ENCODE measurements at places on chromosomes 5 and 9.

DNA sequence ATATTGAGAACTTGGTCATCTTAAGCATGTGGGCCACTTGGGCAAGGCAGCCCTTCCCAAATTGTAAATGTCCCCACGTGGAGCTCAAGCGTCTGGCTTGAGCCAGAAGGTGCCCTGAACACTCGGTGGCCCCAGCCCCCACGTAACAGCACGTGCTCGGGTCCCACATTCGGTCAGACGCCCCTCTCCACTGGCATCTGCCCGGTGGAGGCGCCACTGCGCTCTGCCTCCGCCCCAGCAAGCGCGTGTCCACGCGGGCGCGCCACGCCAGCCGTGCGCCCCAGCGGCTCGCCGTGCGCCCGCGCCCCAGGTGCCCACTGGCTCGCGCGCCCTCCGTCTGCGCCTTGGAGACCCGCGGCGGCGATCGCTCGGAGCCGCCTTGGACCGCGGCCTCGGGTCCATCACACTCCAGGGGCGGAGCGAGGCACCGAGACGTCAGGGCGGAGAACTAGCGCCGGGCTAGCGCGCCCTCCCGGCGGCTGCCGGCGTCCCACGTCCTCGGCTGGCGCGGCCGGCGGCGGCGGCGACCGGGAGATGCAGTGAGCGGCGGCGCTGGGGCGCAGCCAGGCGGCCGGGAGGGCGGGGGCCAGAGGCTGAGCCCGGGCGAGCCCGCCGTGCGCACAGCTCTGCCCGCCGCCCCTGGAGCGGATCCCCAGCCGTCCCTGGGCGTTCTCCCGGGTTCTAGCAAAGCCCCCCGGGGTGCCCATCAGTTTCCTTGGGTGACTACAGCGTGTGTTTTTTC is at the start of gene PALM2AKAP2:
Gene PALM2AKAP2 (plus strand): TSS at position 488 of the 742 bp plus-strand sequence. CDS start 291 bp downstream, outside the sequence.
- peak; percentile 67 for DNase-seq

- DNase-seq: no peak
Observed at GRCh38 chr5:37047947-37048346, 171.4 kb downstream of the NIPBL start.

- no peak for DNase-seq
Observed at GRCh38 chr5:160665460-160665859, 186.6 kb downstream of the ATP10B start.

DNA sequence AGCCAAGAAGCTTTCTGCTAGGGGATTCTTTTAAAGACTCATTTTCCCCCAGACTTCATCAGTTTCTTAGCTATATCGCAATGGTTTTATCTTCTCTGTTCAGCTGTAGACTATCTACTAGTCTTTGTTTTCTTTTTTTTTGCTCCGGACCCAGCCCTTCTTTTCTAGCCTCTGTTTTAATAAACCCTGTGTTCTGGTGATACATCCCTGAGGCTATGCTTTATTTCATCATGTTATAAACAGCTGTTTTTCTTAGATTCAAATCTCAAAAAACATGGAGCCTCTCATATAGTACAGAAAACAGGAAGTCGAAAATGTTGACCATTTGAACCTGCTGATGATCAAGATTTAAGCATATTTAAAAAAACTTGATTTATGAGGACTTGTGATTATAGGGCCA is 37.8 kb downstream of the SCGB3A1 start:
- DNase-seq: no peak

GRCh38 chr9:114278881-114279570 is 43.9 kb upstream of the ORM1 start:
- DNase-seq: no peak

DNA sequence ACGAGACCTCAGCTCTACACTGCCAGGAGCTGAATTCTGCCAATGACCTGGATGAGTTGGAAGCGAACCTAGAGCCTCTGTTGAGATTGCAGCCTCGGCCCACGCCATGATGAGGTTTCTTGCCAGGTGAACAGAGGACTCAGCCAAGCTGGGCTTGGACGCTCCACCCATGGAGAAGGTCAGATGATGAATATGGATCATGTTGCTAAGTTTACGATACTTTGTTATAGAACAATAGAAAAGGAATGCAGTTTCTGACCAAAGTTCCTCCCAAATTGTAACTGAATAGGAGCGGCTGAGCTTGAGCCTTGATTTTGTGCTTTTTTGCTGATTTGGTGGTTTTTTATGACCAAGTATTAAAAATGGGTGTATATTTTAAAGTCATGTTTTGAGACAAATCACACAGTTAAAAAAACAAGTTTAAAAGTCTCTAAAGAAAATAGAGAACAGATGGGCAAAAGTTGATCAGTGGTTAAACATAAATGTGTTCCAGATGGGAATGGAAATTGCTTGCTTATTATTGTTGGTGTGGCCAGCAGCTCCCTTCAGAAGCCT is 32.9 kb downstream of the ROPN1L start:
- peak; percentile 71 for DNase-seq

- DNase-seq: no peak
Observed at GRCh38 chr9:121881920-121882500, 211.1 kb downstream of the TTLL11 start.

DNA sequence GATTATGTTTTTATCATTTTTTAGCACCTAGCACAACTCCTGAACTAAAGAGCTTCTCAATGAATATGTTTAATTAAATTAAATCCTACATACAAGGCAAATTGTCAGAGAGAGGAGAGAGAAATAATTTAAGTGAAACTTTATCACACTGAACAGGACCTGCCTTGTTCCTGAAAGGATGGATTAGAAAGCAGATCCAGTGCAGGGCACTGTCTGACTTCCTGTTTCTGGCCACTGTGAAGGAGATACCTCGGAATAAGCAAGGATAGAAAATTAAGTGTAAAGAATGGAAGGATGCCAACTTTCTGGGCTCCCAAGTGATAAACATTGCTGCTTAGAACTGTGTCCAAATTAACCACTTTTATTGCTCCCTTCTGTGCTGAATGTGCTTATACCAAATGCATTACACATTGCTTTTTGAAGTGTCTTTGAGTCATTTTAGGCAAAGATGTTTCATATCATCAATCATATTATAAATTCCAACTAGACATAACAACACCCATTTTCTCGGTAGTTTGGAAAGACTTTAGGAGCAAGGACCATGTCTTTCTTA is 89.1 kb upstream of the SPDL1 start:
- no peak for DNase-seq

DNA sequence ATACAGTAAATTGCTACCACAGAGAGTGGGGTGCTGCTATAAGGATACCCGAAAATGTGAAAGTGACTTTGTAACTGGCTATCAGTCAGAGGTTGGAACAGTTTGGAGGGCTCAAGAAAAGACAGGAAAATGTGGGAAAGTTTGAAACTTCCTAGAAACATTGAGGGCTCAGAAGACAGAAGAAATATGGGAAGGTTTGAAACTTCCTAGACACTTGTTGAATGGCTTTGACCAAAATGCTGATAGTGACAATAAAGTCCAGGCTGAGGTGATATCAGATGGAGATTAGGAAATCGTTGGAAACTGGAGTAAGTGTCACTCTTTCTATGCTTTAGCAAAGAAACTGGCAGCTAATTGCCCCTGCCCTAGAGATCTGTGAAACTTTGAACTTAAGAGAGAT is 1158.6 kb upstream of the CDH6 start:
- DNase-seq: no peak

GRCh38 chr9:118222375-118222774 is 518.2 kb downstream of the TLR4 start:
- DNase-seq: peak; percentile 32

- no peak for DNase-seq
Observed at GRCh38 chr5:38607930-38608564, 51.6 kb upstream of the LIFR start.

GRCh38 chr9:107734256-107735013 is 244.9 kb upstream of the KLF4 start:
- DNase-seq: peak; percentile 74

- DNase-seq: no peak
Observed at GRCh38 chr5:79269733-79270166, 33.8 kb downstream of the JMY start.

- no peak for DNase-seq
Observed at GRCh38 chr5:37664551-37664950, 175.3 kb downstream of the GDNF start.

GRCh38 chr9:6907772-6908381 is 150.1 kb downstream of the KDM4C start:
- DNase-seq: no peak

GRCh38 chr9:132832171-132832881 is 45.8 kb downstream of the AK8 start:
- no peak for DNase-seq

GRCh38 chr5:95283022-95283615 is 1.8 kb downstream of the MCTP1 start:
- no peak for DNase-seq

DNA sequence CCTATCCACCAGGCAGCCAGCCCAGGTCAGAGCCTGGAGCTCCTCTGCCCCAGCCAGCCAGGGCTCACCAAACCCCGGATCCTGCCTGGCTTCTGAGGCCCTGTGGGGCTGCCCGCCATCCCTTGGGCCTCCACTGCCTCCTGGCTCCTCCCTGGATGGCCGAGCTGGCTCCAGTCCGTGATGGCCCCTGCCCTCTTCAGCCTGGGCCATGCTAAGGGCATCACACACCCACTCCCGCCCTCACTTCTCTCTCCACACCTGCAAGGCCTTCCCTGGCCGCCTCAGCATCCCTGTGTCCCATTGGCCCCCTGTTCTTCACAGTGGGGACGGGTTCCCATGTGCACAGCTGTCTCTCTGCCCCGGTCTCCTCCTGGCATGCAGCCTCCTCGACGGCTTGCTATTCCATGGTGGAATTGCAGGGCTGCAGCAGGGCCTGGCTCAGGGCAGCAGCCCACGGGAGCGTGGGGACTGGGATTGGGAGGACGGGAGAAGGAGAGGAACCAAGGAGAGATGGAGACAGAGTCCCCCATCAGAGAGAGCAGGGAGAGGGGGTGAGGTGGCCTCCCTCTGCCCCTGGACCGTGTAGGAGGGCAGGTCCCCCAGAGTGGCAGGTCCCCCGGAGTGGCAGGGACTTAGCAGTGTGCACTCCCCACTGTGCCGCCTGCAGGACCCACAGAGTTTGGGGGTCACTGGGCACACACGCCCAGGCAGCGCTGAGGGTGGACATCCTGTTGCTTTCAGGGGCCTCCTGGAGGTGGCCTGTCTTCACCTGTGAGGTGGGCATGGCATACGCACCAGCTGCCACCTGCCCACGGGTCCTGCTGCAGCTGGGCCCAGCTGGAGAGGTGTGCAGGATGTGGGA is 16.7 kb upstream of the RNU6ATAC start:
- DNase-seq: no peak

DNA sequence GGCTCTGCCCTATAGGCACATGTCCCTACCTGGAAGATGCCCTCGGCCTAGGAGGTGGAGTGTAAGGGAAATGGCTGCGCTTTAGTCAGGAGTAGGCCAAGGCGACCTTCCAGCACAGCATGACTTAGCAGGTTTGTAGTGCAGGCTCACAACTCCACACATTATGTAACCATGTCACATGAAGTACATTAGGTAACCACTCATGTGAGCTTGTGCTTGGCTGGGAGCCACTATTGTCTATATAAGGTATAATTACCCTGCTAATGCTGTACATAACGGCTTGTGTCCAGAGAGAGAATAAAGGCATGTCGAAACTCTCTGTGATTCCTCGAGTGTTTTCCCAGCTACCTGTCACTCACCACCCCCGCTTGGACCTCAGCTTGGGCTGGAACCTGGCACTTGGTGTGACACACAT is 74.9 kb downstream of the CAMK4 start:
- DNase-seq: no peak

GRCh38 chr5:10737880-10738279 is 23.2 kb downstream of the DAP start:
- no peak for DNase-seq

DNA sequence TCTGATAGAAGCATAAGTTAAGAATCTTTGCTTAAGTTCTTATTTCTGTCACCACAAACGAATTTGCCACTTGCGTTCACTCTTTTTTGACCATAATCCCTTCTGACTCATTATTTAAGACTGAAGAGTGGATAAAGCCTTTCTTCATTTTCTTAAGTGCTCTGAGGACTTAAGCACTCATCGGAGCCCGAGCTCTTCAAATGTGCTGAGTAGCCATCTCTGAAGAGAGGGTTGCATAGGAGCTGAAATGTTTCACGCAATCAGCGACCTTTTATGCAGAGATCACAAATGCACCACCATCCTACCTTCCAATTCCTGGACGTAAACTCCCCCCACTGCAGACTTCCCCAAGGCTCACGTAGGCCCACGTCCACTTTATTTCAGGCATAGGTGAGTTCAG is 699.2 kb downstream of the IRX1 start:
- DNase-seq: no peak

DNA sequence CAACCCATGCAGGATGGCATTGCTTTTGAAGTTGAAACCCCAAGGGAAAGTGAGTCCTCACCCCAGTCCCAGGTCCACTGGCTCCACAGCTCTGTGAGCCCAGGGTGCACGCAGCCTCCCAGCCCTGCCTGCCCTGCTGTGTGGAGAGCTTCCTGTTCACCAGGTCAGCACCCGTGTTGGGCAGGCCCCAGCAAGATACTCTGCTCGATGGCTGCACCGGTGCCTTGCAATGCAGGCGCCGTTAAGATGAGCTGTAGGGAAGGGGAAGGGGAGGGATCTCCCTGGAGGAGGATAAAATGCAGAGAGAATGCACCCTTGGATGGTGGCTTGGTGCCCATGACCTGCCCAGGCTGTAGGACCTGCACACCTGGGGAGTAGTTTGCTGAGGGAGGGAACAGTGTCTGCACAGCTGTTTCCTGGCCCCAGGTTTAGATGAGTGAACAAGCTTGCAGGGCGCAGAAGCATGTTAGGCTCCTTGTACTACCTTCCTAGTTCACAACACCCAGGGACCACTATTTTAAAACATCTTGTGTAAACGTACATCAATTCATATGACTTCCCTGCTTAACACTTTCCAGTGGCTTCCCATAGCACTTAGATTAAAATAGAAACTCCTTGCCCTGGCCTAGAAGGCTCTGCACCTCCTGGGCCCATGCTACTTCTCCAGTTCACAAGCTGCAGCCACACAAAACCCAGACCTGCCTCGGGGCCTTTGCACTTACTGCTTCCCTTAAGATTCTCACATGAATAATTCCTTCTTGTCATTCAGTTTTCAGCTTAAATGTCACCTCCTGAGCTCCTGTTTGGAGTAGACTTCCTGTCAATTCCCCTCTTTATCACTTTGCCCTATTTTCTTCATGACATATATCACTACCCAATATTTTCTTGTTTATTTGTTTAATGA is 19.6 kb downstream of the FAT2 start:
- no peak for DNase-seq

DNA sequence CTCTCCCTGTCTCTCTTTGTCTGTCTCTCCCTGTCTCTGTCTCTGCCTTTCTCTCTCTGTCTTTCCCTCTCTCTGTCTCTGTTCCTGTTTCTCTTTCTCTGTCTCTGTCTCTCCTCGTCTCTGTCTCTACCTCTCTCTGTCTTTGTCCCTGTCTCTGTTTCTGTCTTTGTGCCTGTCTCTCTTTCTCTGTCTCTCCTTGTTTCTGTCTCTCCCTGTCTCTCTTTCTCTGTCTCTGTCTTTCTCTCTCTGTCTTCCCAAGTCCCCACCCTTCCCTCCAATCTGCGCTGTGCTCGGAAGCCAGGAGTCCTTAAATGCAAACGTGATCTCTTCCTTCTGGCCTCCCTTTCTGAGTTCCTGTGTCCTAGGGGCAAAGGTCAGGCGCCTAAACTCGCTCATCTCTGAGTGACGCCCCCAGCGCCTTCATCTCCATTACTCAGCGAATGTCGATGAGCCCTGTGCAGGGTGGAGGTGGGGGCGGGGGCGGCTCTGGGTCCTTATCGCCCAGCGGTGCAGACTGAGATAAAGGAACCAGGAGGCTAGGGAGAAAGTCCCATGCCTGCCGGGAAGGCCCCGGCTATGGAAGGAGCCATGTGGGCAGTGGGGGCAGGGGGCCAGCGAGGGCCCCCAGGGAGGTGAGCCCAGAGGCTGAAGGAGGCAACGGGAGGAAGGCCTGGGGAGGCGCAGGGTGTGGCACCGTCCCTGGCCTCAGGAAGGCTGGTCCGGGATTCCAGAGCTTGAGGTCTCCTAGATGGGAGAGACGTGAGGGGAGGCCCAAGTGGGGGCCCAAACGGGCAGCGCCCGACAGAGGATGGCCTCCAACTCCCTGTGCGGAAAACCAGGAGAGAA is 1.5 kb upstream of the SLC6A19 start:
- no peak for DNase-seq

All from MG63 (cell line).